Activated CD8-positive, alpha-beta memory T cell treated with anti-CD3 and anti-CD28 coated beads for 4 hours (primary cell): ENCODE measurements at places on chromosomes 6 and 20.

GRCh38 chr6:47209632-47210031 is 100.1 kb downstream of the TNFRSF21 start:
- DNase-seq, result no peak

GRCh38 chr6:157088841-157089240 is 234.5 kb downstream of the TMEM242 start:
- no peak for DNase-seq

- DNase-seq, result no peak
Observed at GRCh38 chr6:154352898-154353585, 3.6 kb downstream of the IPCEF1 start.

DNA sequence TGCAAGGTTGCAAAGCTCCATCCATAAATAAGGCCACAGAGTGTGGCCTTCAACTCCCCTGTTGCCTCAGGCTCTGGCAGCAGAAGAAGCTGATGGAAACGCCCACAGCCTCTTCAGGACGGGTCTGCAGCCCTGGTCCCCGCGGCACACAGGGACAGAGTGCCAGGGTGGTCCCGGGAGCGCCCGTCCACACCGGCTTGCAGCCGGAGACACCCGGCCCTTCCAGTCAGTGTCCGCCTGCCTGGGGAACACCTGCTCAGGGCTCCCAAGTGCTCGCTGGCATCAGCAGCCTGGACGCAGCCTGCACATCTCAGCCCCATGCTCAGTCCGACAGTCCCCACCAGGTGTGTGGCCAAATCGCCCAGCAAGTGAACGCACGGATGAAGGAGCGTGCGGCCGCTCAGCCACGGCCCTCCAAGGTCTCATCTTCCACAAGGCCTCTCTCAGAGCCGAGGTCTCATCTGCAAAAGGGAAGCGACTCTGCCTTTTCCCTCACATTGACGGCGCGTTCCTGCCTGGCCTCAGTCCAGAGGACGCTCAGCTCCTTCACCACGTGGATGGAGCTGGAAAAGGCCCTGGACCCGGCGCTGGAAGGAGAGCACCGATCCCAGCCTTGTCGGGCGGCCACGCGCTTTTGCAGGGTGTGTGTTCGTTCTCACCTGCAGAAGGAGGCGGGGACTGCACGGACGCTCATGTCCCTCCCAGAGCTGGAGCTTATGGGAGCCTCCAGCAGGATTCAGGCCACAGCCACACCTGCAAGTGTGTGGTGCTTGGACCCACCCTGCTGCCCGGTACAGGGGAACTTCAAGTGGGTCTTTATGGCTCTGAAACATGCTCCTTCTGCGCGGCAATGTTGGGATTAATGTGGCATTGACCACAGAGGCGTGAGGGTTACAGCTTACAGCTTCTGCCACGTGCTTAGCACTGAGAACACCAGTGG is 180.4 kb downstream of the DLL1 start:
- DNase-seq, result no peak

GRCh38 chr6:31287619-31288018 is 15.7 kb upstream of the HLA-C start:
- DNase-seq, result no peak

GRCh38 chr6:105433723-105434122 is 30.8 kb upstream of the PREP start:
- no peak for DNase-seq

- DNase-seq, result peak; percentile 29
Observed at GRCh38 chr6:45714741-45715507, 300.7 kb downstream of the CLIC5 start.

- DNase-seq, result peak; percentile 80
Observed at GRCh38 chr20:3795511-3796468, at the start of gene CDC25B. Gene CDC25B (plus strand): TSS chr20:3796310. CDS start chr20:3796532, 222 bp downstream.

DNA sequence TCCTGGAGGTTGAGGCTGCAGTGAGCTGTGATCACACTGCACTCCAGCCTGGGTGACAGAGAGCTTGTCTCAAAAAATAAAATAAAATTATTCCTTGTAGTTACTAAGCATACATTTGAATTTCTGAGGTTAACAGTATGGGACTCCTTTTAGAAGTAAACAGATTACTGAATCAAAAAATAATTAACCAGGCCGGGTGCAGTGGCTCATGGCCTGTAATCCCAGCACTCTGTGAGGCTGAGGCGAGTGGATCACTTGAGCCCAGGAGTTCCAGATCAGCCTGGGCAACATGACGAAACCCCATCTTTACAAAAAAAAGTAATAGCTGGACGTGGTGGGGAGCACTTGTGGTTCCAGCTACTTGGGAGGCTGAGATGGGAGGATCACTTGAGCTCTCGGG is 22.1 kb upstream of the EEF1A1 start:
- DNase-seq, result no peak

GRCh38 chr6:20117474-20117873 is 94.8 kb downstream of the MBOAT1 start:
- DNase-seq, result no peak

DNA sequence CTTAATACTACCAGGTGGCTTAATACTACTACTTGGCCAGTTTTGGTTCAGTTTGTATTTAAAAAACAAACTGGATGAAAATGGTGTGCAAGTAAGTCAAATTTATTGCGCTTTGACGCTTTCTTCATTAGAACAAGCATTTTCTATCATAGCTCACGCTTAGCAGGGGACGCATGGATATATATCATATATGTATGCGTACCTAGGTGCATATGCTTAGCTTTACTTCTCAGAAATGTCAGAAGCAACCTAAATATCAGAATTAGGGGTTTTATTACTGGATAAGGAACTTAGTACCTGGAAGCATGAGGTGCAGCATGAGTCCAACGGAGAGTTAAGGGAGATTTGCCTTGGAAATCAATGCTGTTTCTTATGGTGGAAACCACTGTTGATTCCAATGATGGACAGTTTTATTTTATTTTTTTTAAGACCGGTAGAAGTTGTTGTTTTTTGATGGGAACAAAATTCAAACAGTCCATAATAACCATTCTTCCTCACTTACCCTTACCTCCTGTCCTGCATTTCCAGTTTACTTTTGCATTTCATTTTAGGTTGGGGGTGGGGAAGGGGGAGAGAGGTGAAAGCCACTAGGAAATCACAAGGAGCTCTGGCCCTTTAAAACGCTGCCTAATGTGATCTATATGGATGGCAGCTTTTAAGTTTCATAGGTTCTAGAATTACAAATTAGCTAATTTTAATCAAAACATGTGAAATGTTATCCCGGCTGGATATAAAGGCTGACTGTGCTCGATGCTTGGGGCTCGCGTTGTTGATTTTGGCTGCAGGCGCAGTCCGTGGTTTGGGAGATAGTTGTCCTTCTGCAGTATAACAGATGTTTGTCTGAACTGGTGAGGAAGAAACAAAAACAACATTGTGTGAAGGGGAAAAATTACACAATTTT is 2.1 kb downstream of the SOBP start:
- DNase-seq, result no peak

GRCh38 chr6:8006208-8006607 is 58.0 kb downstream of the BLOC1S5 start:
- no peak for DNase-seq

DNA sequence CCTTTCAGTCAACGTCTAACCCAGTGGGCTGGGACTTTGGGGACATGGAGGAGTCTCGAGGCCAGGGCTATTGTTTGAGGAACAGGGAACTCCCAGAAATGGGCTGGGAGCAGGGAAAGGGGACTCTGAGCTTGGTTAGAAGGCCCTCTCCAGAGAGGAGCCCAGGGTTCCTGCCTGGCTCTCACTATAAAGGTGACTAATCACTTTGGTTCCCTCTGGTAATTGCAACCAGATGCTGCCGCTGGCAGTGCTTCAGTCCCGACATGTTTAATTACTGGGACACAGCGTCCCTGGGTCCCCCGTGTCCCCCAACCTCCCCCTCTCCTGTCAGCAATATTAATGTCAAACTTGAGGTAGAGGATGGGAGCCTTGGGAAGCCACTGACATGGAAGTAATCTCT is 5.0 kb upstream of the GDF5 start:
- no peak for DNase-seq

GRCh38 chr20:58088625-58089024 is 139.8 kb downstream of the ANKRD60 start:
- no peak for DNase-seq

DNA sequence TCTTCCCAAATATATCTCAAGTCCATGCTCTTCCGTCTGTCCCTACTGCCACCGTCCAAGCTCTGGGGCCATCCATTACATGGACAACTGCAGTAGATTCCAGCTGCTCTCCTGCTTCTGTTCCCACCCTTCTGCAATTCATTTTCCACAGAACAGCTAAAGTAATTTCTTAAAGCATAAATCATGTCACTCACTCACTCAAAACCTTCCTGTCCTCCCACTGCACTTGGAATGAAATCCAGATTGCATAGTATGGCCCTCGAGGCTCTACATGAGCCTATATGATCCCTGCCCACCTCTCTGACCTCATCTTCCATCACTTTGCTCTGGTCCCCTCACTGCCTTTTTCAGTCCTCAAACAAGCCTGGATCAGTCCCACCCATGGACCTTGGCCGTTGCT is 10.9 kb downstream of the PHACTR2 start:
- no peak for DNase-seq

- DNase-seq, result no peak
Observed at GRCh38 chr20:49285813-49286494, 8.1 kb upstream of the ZNFX1 start.

GRCh38 chr6:24551139-24551538 is 56.4 kb downstream of the ALDH5A1 start:
- no peak for DNase-seq

GRCh38 chr20:34824806-34825529 is 483 bp downstream of the NCOA6 start:
- DNase-seq, result peak; percentile 35

DNA sequence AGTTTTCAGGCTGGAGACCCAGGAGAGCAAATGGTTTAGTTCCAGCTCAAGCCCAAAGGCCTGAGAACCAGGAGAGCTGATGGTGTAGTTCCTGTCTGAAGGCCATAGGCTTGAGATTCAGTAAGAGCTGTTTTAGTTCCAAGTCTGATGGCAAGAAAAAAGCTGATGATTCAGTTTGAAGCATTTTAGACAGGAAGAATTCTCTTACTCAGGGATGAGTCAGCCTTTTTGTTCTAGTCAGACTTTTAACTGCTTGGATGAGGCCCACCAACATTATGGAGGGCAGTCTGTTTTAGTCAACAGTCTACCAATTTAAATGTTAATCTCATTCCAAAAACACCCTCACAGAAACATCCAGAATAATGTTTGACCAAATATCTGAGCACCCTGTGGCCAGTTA is 2.5 kb downstream of the ZSCAN26 start:
- DNase-seq, result no peak

DNA sequence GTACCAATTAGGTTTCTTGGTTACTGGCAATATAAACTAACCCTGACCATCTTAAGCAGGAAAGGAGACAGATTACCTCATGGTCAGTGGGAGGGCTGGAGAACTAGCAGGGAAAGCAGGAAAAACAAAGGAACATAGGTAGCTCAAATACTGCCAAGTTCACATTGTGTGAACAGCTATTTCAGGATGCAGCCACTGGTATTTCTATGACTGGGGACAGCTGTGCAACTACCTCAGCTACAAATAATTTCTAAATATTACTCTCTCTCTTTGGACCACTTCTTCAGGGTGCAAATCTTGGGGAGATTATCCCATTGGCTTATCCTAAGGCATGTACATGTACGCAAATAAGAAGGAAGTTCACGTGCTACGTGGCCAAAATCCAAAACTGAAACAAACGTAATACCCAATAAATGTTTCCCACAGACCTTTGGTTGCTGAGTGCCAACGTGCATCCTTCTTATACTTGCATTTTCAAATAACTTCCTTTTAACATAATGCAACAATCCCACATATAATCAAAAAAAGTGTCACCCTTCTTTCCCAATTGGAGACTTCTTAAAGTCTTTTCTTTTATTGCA is 180.9 kb downstream of the PHF3 start:
- DNase-seq, result no peak

DNA sequence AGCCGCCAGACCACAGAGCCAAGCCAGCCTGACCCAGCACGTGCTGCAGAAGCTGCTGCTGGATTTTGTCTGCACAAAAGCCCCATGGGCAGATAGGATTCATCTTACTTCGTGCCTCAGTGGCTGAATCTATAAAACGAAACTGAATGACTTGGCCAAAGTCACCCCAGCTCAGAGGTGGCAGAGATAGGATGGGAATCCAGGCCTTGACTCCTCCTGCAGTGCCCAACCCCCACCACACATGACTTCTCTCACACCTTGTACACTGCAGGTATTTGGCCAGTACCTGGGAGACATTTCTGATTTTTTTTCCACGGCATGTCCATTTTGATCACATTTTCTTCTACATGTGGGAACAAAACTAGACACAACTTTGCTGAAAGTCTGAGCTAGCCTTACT is 182.1 kb downstream of the ANKRD60 start:
- no peak for DNase-seq

DNA sequence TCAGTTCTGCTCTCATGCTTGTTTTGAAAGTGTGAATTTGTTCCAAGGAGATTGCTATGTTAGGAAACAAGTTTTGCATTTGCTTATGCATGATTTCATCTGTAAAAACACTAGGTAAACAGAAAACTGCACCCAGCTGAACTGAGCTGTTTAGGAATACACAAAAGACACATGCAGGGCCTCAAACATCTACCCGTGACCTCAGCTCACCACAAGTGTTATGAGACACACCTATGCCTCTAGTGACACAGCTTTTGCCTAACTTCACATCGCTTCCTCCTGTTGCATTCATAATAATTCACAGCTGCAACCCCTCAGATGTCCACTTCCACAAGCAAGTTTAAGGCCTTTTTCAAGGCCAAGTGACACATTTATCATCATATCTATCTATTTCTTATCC is 98.0 kb upstream of the SLC24A3 start:
- no peak for DNase-seq

GRCh38 chr6:159646116-159646515 is 46.9 kb downstream of the SOD2 start:
- no peak for DNase-seq

GRCh38 chr20:44166008-44166407 is 21.0 kb downstream of the JPH2 start:
- no peak for DNase-seq

- no peak for DNase-seq
Observed at GRCh38 chr20:35339007-35339406, 46.8 kb upstream of the FAM83C start.

DNA sequence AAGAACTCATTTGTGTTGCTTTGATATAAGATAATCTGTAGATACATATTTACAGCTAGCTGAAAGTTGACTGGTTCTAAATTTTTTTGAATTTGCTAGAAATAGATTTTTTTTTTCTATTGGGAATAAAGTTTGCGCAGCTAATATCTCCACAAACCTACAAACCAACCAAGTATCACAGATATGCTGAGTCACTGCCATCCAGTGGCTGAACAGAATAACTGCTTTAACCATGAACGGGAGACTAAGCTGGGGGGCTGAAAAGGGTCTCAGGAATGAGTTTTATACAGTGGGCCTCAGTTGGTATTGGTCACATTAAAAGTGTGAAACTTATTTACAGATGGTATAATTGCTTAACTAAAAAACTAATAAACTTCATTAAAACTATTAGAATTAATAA is 326.7 kb upstream of the CNR1 start:
- DNase-seq, result no peak

GRCh38 chr20:52859156-52859876 is 112.8 kb upstream of the TSHZ2 start:
- DNase-seq, result no peak

GRCh38 chr6:79201143-79201542 is 33.3 kb downstream of the HMGN3 start:
- no peak for DNase-seq

- no peak for DNase-seq
Observed at GRCh38 chr20:63697868-63698545, 1.6 kb downstream of the TNFRSF6B start.
